ENCODE measurements at places on chromosomes 16 and 17. TPM values are rescaled to one million over a fixed set of nuclear protein-coding genes. Genes with fewer than 3 reads are reported as not detected.

The GRB7 gene
- total RNA-seq = 0.16 TPM

The SCARF1 gene
- total RNA-seq = 0.86 TPM

The ZP2 gene
- not detected for total RNA-seq

The SMPD3 gene
- total RNA-seq = 0.09 TPM

The OTOP2 gene
- total RNA-seq = not detected

The HOXB8 gene
- not detected for total RNA-seq

The ADAD2 gene
- total RNA-seq = not detected

The ITGAD gene
- not detected for total RNA-seq

The SLC12A3 gene
- total RNA-seq = not detected

The GDPD1 gene
- total RNA-seq = 0.43 TPM

The EFCAB5 gene
- 1.1 TPM for total RNA-seq

The TNFRSF13B gene
- total RNA-seq = not detected

The TSPAN10 gene
- total RNA-seq = 3.3 TPM

The SLC4A1 gene
- not detected for total RNA-seq

The ABCC12 gene
- not detected for total RNA-seq

The FNDC8 gene
- total RNA-seq = not detected

The KRT27 gene
- not detected for total RNA-seq

The C1QTNF1 gene
- total RNA-seq = 4.7 TPM

The KRTAP3-1 gene
- total RNA-seq = not detected

The GALK1 gene
- total RNA-seq = 35.4 TPM

The GSG1L2 gene
- total RNA-seq = not detected

The FBXO39 gene
- total RNA-seq = 0.09 TPM

The LRRC46 gene
- not detected for total RNA-seq
